ENCODE measurements at places on chromosomes 16 and 17. TPM values are rescaled to one million over a fixed set of nuclear protein-coding genes. Genes with fewer than 3 reads are reported as not detected.

- H3K4me3 ChIP-seq, result no peak overlapping the region
- peaks cover 58% of the 10 kb centered on the region for H3K4me1 ChIP-seq
- H3K36me3 ChIP-seq, result no peaks in the 10 kb centered on the region
- H3K27ac ChIP-seq, result no peak overlapping the region
- DNase-seq, result no peak
- H3K27me3 ChIP-seq, result peaks cover 5% of the 10 kb centered on the region
Measured at GRCh38 chr17:40486522-40487370, 14.7 kb downstream of the TNS4 start.

Gene RHOT1
- polyA plus RNA-seq, result 28.2 TPM

DNA sequence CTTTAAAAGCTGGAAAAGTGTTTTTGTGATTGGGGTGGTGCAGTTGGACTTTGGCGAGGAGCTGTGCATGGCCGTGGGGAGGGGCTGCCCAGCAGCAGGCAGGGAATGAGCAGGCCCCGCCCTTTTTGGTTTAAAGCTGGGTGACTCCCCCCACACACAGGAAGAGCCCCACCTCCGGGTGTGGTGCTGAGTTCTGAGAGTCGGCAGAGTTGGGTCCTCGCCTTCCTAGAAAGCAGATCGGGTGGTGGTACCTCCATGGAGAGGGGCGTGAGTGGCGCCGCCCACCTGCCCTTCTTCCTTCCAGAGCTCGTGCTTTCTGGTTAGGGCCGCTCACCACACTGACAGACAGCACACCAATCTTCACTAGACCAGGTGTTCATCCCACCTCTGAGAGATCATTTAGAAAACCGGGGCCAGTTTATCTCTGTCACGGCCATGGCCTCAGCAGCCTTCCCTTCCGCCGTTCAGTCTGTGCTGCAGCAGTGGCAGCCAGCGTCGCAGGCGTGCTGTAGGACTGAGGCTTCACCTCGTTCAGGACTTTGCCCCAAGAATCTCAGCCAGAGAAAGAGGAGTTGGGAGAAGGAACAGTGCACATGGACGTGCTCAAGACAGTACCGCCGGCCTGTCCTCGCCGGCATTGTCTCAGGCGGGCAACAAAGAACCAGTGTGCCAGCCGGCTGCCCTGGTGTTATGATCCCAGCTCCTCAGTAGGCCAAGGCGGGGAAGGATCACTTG lies 144.0 kb upstream of the CHMP6 start:
- H3K4me3 ChIP-seq, result peak overlapping the region; percentile 49
- no peak for DNase-seq
- no peak overlapping the region for H3K27ac ChIP-seq

Gene DNASE1L2
- polyA plus RNA-seq, result 0.30 TPM

- no peak overlapping the region for H3K27ac ChIP-seq
- DNase-seq, result no peak
- H3K27me3 ChIP-seq, result no peaks in the 10 kb centered on the region
Measured at GRCh38 chr17:48416971-48417370, 13.0 kb downstream of the SKAP1 start.

Gene ABCC12
- polyA plus RNA-seq, result not detected

GRCh38 chr17:77006971-77007649 lies 133.7 kb upstream of the SEC14L1 start:
- H3K27me3 ChIP-seq, result peaks cover 7% of the 10 kb centered on the region
- H3K4me1 ChIP-seq, result no peaks in the 10 kb centered on the region
- DNase-seq, result no peak
- H3K4me3 ChIP-seq, result no peak overlapping the region
- no peak overlapping the region for H3K27ac ChIP-seq

Gene KAT7
- polyA plus RNA-seq, result 43.0 TPM

- no peaks in the 10 kb centered on the region for H3K4me1 ChIP-seq
- no peak for DNase-seq
- H3K36me3 ChIP-seq, result no peaks in the 10 kb centered on the region
- no peaks in the 10 kb centered on the region for H3K27me3 ChIP-seq
- H3K27ac ChIP-seq, result peak overlapping the region; percentile 3
Measured at GRCh38 chr17:9696279-9697044, 51.1 kb downstream of the USP43 start.

- DNase-seq, result no peak
- no peaks in the 10 kb centered on the region for H3K27me3 ChIP-seq
Measured at GRCh38 chr16:87860553-87861299, 8.6 kb downstream of the SLC7A5 start.

DNA sequence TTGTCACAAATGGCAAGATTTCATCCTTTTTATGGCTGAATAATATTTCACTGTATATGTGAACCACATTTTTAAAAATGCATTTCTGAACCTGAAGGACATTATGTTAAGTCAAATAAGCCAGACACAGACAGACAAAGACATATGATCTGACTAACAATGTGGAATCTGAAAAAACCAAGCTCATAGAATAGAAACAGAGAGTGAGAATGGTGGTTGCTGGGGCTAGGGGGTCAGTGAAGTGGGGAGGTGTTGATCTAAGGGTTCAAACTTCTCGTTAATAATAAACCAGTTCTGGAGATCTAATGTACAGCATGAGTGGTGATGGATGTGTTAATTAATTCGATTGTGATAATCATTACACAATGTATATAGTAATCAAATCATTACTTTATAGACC lies 475.1 kb downstream of the WWOX start:
- H3K27ac ChIP-seq, result no peak overlapping the region
- DNase-seq, result no peak
- H3K4me1 ChIP-seq, result peaks cover 21% of the 10 kb centered on the region
- peaks cover 8% of the 10 kb centered on the region for H3K36me3 ChIP-seq
- H3K4me3 ChIP-seq, result no peak overlapping the region
- H3K27me3 ChIP-seq, result no peaks in the 10 kb centered on the region

Gene BRICD5
- polyA plus RNA-seq, result 0.48 TPM

Gene ZNF18
- 9.0 TPM for polyA plus RNA-seq
